ENCODE measurements at places on chromosomes 1 and 21.

DNA sequence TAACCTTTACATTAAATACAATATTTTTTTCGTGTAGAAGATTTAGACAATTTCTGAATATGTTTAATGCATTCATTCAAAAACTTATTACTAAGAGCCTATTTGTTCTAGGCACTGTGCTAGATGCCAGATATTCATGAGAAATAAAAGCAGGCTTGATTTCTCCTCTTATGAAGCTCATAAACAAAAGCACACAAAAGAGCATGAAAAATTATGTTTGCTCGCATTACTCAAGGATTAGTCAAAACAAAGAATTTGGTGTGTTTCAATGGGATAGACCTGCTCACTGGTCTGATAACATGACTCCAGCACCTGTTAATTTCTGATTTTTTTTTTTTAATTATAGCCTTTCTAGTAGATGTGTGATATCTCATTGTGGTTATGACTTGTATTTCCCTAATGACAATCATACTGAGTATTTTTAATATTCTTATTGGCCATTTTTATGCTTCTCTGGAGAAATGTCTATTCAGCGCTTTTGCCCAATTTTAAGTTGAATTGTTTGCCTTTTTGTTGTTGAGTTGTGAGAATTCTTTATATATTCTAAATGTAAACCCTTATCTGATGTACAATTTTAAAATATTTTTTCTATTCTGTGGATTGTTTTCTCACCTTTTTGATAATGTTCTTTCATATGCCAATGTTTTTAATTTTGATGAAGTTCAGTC, 382.3 kb upstream of the ADGRL4 start:
- DNase-seq: no peak

GRCh38 chr1:17629460-17629859, 90.0 kb downstream of the ARHGEF10L start:
- DNase-seq: no peak

DNA sequence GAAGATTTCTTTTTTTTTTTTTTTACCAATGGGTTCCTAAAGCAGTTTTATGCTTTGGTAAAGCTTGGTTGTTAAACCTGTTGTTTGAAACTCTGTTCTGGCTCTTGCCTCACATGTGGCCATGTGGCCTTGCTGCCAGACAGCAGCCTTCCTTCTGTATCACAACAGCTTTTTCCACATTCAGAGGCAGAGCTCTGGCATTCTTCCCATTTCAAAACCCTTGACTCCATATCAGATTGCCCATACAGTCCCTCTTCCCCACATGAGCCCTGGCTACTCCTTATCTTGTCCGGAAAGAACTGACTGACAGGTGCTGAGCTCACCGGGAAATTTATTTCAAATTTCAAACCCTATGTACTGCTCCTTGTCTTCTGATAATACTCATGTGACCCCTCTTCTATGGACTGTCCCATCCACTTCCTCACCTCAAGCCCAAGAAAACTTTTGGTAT, 38.5 kb upstream of the LAX1 start:
- no peak for DNase-seq

- no peak for DNase-seq
These were observed 62.8 kb downstream of the PKN2 start for GRCh38 chr1:88746916-88747315.

DNA sequence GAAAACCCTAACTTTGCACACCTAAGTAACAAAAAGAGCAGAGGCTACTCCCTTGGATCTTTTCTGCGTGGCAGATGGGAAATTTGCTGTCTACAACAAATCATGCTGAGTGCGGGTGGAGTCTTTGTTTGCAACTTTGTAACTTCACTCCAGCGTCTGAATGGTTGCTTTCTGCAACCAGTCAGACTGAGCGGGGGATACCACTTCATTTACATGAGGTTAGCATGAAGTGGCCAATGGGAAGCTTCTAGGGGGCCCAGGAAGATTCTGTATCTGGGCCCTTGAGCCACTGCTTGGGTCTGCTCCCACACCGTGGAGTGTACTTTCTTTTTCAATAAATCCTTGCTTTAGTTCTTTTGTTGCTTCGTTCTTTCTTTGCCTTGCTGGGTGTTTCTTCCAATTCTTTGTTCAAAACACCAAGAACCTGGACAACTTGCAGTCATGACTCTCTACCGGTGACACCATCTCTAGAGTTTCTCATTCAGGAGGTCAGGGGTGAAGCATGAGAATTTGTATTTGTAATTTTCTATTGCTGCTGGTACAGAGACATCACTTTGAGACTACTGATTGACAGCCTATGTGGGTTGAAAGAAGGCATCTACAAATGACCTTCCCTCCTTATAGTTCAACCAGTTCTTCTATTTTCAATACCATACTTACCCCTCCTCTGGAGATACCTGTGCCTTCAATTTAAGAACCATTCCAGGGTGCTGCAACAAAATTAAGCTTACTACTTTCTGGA, 55.8 kb upstream of the RC3H1 start:
- DNase-seq: no peak

GRCh38 chr1:230971771-230972170, 6.9 kb downstream of the TTC13 start:
- DNase-seq: no peak

Measured in EL (cell line).